Activated effector memory CD4-positive, alpha-beta T cell treated with anti-CD3 and anti-CD28 coated beads, Interleukin-2, amount 50 U/mL, for 16 hours (primary cell): ENCODE measurements at places on chromosomes 11 and 22.

DNA sequence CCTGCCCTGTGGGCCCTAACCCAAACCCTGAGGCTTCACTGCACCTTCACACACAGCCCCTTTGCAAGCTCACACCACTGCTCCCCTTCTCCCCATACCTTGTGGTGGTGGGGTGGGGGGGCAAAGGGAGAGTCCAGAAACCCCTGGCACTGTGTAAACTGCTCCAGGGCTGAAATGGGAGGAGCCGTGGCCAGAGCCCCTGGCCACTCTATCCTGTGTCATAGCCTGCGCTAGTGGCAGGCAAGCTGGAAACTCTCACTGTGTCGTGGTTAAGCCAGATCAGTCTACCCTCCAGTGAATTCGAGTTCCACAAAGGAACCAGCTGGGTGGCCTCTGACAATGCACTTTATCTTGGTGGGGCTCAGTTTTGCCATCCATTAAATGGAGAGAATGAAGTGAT is 8.4 kb upstream of the SYT13 start:
- DNase-seq, result no peak

DNA sequence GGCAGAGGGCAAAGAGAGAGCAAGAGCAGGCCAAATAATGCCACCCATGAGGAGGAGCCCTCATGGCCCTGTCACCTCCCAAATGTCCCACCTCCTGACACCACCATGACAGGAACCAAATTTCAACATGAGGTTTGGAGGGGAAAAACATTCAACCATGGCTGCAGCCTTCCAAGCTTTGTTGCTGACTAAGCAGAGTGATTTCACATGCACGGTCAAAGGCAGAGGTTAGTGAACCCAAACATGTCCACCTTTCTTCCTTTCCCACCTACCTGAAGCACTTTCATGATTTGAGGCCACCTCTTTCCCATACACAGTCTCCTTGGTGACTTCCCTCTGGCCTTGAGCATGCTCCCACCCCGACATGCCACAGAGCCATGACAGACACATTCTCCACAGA is 89.7 kb downstream of the C11orf91 start:
- DNase-seq, result no peak

DNA sequence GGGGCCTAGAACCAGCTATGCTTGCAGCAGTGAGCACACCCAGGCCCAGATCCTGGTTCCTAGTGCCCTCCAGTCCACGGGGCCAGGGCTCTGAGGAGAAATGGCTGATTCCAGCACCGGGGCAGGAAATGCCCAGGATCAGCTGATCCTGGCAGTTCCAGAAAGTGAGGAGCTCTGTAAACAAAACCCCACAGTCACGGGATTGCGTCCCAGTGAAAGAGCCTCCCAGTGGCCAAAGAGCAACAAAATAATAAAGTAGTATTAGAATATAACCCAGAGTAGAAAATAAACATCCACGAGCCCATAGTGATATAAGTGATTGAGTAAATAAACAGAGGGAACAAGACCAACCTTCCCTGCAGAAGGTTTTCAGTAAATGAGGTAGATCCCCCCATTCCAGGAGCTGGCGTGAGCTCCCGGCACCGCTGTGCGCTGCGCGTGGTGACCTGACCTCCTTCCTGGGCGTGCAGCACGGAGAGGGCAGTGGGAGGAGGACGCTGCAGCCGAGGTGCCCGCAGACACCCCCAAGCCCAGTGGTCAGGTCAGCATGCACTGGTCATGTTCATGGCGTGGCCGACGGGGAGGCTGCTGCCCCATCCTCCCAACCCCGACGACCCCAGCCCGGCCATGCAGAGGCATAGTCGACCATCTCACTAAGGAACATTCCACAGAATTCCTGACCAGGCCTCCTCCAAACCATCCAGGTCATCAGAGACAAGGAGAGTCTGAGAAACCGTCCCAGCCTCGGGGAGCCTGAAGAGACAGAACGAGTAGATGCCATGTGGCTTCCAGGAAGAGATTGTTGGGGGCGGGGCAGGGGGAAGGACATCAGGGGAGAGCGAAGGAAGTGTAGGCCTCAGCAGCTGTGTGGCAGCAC is 19.8 kb downstream of the PTDSS2 start:
- DNase-seq, result no peak

GRCh38 chr11:27281740-27282590 is 81.0 kb downstream of the CCDC34 start:
- no peak for DNase-seq

GRCh38 chr22:30305519-30305905 is 16.2 kb upstream of the CASTOR1 start:
- peak; percentile 82 for DNase-seq

DNA sequence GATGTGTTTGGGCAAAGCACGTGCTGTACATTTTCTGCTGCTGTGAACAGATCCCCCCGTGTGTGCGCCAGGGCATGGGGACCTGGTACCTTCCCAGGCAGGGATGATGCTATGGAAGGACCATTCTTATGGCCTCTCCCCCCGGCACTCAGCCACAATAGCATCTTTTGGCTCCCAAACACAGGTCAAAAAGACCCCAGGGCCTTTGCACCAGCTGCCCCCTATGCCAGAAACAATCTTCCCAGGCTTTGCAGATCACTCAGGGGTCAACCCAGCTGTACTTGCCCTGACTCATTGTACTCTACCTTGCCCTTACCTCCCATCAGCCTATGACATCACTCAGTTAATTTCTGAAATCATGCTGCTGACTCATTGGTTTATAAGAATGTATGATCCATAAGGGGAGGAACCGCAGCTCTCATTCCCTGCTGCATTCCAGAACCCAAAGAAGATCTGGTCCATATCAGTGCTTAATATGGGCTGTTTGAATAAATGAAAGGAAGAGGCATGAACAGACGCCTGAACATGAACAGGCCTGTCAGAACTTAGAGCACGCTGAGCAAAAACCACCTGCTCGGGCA is 100.7 kb downstream of the CELSR1 start:
- no peak for DNase-seq

GRCh38 chr11:126978911-126979310 is 21.7 kb downstream of the KIRREL3 start:
- no peak for DNase-seq

DNA sequence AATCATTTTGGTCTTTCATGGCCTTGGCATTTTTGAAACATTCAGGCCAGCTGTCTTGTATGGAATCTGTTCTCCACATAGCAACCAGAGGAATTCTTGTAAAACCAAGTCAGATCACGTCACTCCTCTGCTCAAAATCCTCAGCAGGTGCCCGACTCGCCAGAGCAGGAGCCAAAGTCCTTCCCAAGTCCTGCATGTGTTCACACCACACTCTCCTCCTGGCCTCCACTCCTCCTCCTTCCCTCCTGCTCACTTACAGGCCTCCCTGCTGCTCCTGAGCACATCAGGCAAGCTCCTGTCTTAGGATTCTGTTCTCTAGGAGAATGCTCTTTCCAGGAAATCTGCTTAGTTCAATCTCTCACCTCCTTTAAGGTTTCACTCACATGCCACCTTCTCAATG is 6.9 kb upstream of the PSMC3 start:
- DNase-seq, result no peak

GRCh38 chr11:132334769-132335280 is 964.4 kb downstream of the NTM start:
- no peak for DNase-seq

- no peak for DNase-seq
Measured at GRCh38 chr11:45245218-45246045, 40.7 kb downstream of the SYT13 start.

- peak; percentile 79 for DNase-seq
Measured at GRCh38 chr11:14499178-14499559, 442 bp downstream of the COPB1 start.

- DNase-seq, result no peak
Measured at GRCh38 chr11:26134481-26135355, 197.2 kb upstream of the ANO3 start.

- no peak for DNase-seq
Measured at GRCh38 chr11:103862094-103862801, 174.2 kb upstream of the DDI1 start.

GRCh38 chr11:21254790-21255189 is 585.4 kb downstream of the NELL1 start:
- no peak for DNase-seq

DNA sequence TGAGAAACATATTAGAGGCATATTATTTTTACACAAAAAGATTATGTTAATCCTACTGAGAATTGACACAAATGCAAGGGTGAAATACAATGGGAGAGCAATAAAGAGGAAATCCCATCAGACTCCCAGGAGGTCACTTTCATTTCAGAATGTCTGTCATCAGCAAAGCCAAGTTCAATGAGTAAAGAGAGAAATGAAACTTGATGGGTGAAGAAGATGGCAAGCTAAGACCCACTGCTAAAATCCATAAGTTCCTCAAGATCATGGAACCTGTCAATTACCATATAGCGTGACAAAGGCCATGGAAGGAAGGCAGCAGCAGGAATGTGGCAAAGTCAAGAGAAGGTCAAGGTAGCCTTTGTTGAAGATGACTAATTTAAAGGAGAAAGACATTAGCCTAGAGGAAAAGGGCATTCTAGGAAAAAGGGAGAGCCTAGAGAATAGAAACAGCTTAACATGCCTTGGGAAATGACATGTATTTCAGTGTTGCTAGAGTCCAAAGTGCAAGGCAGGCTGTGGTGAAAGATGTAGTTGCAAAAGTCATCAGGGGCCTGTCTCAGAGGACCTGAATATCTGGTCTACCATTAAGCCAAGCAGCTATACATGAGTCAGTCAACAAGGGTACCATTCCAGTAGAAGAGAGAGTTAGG is 43.1 kb downstream of the FAM168A start:
- no peak for DNase-seq

GRCh38 chr11:92707665-92708064 is 261.8 kb upstream of the MTNR1B start:
- no peak for DNase-seq

DNA sequence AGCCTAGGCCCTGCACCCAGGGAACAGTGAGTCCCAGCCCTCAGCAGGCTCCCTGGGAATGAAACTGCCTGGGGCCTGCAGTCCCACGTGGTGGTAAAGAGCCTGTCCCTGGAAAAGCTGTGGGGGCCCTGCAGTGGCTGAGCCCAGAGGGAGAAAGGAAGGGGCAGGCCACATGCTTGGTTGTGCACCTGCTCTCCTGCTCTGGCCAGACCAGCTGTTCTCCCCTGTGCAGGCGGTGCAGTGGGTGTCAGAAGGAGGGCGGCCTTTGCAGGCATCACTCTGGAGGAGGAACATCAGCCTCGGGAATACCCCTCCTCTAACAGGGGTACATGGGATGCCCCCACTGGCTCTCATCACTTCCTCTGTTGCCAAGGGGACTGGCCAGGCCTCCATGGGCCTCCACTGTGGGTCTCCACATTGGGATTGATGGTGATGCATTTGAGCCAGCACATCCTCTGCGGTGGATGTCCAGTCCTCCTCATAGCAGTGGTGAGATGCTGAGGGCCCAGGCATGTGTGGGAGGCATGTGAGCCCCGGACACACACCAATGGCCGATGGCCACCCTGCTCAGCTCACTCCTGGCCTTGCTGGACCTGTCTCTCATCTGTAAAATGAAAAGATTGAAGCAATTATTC is 690.4 kb downstream of the BRD1 start:
- no peak for DNase-seq
